Suprapubic skin (tissue), 4 donors: ENCODE measurements at places on chromosomes 2 and 18. TPM values are rescaled to one million over a fixed set of nuclear protein-coding genes. Genes with fewer than 3 reads are reported as not detected.

- DNase-seq, result no peak
These were observed 407.5 kb upstream of the NRP2 start for GRCh38 chr2:205274801-205275200.

DNA sequence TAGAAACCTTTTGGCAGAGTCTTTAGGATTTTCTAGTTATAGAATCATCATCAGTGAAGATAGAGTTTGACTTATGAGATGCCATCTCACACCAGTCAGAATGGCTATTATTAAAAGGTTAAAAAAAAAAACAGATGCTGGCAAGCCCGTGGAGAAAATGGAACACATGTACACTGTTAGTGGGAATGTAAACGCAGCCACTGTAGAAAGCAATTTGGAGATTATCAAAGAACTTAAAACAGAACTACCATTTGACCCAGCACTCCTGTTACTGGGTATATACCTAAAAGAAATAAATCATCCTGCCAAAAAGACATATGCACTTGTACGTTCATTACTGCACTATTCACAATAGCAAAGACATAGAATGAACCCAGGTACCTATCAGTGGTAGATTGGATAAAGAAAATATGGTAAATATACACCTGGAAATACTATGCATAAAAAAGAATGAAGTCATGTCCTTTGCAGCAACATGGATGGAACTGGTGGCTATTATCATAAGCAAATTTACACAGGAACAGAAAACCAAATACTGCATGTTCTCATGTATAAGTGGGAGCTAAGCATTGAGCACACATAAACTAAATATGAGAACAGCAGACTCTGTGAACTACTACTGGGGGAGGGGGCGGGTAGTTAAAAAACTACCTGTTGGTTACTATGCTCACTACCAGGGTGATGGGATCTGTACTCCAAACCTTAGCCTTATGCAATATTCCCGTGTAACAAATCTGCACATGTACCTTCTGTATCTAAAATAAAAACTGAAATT, 279.0 kb downstream of the KIAA1328 start:
- DNase-seq, result no peak

DNA sequence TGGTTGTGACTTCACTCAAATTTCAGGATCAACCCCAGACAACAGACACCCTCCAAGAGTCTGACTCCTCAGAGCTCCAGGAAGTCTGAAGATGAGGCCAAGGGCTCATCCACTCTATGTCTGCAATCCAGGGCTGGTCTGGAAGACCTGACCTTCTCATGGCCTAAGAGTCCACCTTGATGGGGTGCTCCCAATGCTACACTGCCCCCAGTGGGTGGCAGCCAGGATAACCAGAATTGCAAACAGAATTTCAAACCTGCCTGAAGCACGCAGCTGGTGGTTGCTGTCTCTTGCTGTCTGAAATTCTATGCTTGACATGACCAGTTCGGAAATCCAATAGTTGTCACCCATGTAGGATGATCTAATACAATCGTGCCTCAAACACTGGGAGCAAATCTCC, 96.0 kb downstream of the UXS1 start:
- no peak for DNase-seq

DNA sequence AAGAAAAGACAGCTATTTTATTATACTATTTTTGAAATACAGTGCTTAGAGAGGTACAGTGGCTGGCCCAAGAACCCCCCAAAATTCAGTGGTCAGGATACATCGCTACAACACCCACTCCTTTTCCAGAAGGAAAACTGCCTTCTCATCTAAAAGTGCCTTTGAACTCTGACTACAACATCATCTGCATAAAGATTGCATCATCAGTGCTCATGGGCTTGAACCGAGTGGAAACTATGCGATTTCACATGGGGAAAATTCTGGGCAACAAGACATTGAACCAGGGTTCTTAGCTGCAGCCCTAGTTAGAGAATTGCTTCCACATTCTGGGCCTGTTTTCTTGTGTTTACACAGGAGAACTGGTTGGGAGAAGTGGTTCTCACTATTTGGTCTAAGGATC, 294.6 kb upstream of the SLC14A2 start:
- DNase-seq, result no peak

- DNase-seq, result no peak
These were observed 70.8 kb downstream of the RTN4 start for GRCh38 chr2:54979321-54980044.

FHOD3 gene
- total RNA-seq, result 13.3 TPM

WDR35 gene
- total RNA-seq, result 3.5 TPM
